Stimulated activated naive CD4-positive, alpha-beta T cell treated with Interleukin-2 at 50 U/mL for 16 hours (primary cell): ENCODE measurements at places on chromosomes 6 and 20.

DNA sequence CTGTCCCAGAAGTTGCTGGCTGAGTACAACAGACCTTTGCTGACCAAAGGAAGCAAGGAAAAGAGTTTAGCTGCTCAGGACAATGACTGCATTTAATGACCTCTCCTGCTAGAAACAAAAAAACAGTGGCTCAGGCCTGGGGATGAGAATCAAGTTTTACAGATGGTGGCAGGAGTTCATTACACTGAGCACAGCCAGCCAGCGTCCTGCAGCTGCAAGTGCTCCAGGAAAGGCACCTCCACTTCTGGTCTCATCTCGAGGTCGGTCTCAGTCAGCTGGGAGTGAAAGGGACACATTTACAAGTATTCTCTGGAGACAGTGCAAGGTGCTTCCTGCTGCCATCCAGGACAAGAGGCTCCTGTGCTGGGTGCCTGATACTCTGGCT, 362.7 kb downstream of the THBS2 start:
- no peak for DNase-seq

- no peak for DNase-seq
These were observed 197.5 kb downstream of the ISM1 start for GRCh38 chr20:13418263-13419229.

DNA sequence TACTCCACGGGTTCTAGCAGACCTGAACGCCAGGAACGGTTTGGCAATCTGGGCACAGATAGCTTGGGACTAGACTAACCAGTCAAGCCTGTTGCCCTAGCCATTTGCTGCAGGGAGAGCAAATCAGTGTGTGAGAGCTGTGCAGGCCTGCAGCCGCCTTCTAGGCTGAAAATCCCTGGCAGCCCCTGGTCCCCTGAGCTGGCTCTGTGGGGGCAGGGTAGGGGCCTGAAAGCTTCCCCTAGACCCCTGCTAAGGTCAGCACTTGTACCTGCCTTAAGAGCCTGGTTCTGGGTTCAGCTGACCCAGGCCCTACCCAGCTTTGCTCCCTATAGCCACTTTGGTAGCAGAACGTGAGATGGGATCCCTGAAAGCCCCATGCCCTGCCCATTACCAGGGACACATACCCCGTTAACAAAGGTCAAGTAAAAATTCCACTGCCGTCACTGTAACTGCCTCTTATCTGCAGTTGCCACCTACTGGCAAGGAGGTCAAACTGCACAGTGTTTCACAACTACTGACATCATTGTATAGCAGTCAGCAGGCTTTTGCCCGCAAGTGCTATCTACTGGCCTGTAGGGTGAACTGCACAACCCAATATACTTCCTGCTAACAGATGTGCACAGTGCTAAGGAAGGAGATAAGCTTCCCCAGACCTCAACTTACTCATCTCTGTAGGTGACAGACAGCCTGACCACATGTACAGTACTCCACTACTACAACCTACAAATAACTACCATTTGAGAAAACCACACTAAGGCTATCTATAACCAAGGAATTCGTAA, 95.1 kb upstream of the OLIG3 start:
- peak; percentile 31 for DNase-seq

GRCh38 chr6:6891949-6892461, 215.8 kb upstream of the RREB1 start:
- DNase-seq = no peak

- no peak for DNase-seq
These were observed 191.6 kb downstream of the SOX4 start for GRCh38 chr6:21785164-21785563.

DNA sequence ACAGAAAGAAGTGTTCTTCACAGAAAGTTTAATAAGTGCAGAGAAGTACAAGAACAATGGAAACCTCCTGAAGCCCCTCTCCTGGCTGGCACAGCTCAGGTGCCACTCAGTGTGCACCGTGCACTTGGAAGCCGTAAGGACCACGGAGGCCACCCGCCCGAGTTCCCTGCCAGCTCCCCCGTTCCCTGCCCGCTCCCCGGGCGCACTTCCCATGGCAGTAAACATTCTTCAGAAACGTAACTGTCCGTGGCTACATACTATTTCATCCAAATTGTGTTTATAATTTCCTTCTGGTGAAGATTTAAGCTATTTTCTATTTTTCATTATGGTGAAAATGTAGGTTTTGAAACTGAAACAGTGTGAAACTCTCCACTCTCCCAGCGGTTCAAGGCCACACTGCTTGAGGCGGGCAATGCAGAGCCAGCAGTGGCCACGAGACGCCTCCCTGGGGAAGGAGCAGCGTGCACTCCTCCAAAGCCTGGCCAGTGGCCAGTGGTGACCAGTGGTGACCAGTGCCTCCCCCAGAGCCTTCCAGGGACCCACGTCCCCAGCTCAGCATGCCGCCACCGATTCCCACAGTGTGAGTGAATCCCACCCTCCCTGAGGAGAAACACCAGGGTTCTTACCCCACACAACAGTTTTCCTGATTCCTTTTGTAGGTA, 46.4 kb downstream of the TAF4 start:
- no peak for DNase-seq

- no peak for DNase-seq
These were observed 44.2 kb downstream of the PLCG1 start for GRCh38 chr20:41181567-41181966.

DNA sequence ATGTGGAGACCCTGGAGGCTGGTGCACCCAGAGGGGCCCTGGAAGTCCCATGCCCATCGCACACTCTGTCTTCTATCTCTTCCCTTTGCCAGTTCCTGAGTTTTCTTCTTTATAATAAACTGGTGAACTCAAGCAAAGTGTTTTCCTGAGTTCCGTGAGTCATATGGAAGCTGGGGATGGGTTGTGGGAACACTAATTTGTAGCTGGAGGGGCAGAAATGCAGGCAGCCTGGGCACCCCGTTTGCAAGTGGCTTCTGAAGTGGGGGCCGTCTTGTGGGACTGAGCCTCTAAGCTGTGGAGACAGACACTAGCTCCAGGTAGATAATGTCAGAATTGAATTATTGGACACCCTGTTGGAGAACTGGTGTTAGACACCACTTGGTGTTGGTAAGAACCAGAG, 3.2 kb upstream of the PPP1R3G start:
- no peak for DNase-seq

- DNase-seq = no peak
These were observed 268.8 kb downstream of the ARID1B start for GRCh38 chr6:157045831-157046454.

- no peak for DNase-seq
These were observed 176.9 kb upstream of the GGTLC1 start for GRCh38 chr20:24165301-24166122.

- no peak for DNase-seq
These were observed 58.9 kb upstream of the TRAF3IP2 start for GRCh38 chr6:111664565-111665030.

- peak; percentile 25 for DNase-seq
These were observed 41.6 kb downstream of the NFATC2 start for GRCh38 chr20:51500936-51501335.

- DNase-seq = peak; percentile 3
These were observed at the start of gene RCAN2 for GRCh38 chr6:46491201-46491627. Gene RCAN2 (minus strand): TSS chr6:46491449.

GRCh38 chr6:45727228-45727627, 288.4 kb downstream of the CLIC5 start:
- no peak for DNase-seq

GRCh38 chr6:21396313-21396712, 197.2 kb upstream of the SOX4 start:
- DNase-seq = no peak

GRCh38 chr6:110357298-110357663, 868 bp downstream of the METTL24 start:
- DNase-seq = no peak

GRCh38 chr6:54706844-54707605, 139.5 kb upstream of the FAM83B start:
- no peak for DNase-seq

GRCh38 chr20:34755367-34755766, 51.2 kb downstream of the TP53INP2 start:
- DNase-seq = no peak

DNA sequence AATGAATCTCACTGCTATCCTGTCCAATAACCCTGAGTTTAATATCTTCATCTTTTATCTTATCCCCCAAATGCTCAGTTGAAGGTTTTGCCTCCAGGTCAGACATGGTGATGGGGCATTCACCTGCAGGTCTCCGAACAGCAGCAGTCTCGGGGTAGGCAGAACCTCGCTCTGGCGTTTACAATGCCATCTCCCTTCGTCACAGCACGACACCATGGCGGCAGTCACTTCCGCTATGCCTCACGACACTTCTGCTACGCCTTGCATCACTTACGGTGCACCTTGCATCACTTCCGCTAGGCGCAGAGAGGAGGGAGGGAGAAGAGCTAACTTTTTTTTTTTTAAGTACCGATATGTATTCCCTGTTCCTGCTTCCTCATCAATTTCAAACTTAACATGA, 194.9 kb downstream of the BCAS1 start:
- no peak for DNase-seq
